ENCODE measurements at places on chromosomes 5 and 9.

- no peak for DNase-seq
These were observed 1.6 kb upstream of the TBC1D13 start for GRCh38 chr9:128785427-128785826.

- peak; percentile 69 for DNase-seq
These were observed 438 bp downstream of the SOX30 start for GRCh38 chr5:157651623-157652376.

GRCh38 chr9:109537288-109537687 is 39.2 kb upstream of the PTPN3 start:
- no peak for DNase-seq

- DNase-seq = no peak
These were observed 8.1 kb downstream of the IDNK start for GRCh38 chr9:83630938-83631457.

DNA sequence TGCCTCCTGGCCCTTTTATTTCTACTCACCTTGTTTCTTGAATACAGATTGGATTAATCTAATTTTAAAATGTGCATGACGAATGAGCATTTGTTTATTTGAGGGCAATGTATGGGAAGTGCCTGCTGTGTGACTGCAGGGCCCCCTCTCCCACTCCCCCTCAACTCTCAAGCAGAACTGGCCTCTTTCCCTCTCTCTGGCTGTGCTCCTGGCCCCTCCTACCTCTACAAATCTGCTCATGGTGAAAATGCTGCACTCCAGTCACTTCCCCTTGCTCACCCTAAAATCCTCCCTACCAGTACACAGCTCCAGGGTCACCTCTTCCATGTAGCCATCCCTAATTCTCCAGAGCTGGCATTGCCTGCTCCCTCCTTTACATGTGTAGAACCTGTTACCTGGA is 17.2 kb upstream of the NDST1 start:
- DNase-seq = no peak

- DNase-seq = no peak
These were observed 20.4 kb upstream of the CYFIP2 start for GRCh38 chr5:157245476-157245875.

DNA sequence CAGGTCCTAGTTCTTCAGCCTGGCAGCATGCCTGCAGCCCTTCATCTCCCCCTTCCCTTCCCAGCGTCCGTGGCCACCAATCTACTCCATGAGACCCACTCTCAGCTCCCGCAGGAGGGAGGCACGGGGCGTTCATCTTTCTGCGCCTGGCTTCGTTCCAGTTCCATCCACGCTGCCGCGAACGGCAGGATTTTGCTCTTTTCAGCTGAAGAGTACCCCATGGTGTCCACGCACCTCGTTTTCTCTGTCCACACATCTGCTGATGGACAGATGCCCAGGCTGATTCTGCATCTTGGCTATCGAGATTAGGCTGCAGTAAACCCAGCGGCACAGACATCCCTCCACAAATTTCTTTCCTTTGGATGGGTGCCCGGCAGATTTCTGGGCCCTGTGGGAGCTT is 30.5 kb upstream of the NKD2 start:
- no peak for DNase-seq

GRCh38 chr9:97570899-97571298 is 62.3 kb downstream of the TSTD2 start:
- no peak for DNase-seq

DNA sequence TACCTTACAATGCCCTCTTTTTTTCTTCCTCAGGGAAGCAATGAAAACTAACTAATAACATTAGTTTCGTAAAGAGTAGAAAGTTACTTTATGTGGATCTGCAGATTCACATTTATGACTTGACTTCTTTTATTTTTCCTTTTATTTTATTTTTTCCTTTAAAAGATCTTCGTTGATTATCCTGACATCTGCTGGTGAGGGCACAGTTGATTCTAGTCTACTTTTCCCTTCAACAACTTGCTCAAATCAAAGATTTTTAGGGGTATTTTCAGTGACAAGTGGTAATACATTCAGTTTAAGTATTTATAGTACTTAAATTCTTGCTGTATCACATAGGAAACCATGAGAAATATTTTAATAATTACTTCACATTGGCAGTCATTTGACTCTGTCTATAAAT is 4.9 kb downstream of the EDIL3 start:
- DNase-seq = no peak

- peak; percentile 82 for DNase-seq
These were observed at the start of gene WHRN for GRCh38 chr9:114505187-114506081. TSS of gene WHRN (minus strand) at chr9:114505473. CDS start at chr9:114504801, 672 bp downstream.

- DNase-seq = no peak
These were observed 1237.5 kb upstream of the CDH9 start for GRCh38 chr5:28275931-28276330.

DNA sequence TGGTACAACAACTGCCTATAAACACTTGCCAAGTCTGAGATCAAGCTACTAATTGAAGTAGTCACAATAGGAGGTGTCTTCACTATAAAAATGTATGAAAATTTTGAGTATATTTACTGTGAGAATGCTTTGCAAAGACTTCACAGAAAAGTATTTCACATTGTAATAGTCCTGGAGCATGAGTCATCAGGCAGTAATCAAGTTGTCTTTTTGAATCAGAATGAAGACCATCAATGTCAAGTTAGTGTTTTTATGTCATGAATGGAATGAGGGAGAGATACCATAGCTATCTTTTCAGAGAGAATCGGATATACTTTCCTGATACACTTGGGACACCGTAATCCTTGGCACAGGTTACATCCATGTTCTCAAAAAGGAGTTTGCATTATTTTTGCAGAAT is 466.9 kb upstream of the ARRDC3 start:
- no peak for DNase-seq

GRCh38 chr5:149765932-149766331 is 35.8 kb downstream of the PPARGC1B start:
- DNase-seq = no peak

DNA sequence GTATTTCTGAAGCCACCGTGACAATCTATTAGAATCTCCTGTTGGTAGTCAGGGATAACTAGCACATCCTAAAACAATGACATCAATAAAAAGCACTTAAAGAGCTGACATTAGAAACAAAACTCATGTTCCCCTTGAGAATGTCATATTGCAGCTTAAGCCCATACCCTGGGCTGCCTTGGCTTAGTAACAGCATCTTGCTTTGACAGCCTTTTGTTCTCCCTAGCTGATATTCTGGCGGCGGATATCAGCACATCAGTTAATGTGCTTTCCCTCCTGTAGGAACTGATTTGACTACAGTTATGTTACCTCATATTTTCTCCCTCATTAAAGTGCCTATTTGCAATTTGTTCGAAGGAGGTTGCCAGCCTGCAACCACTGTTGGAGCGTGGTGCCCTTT is 214.1 kb downstream of the CD180 start:
- no peak for DNase-seq

- DNase-seq = no peak
These were observed 560.6 kb upstream of the CYLC2 start for GRCh38 chr9:102434545-102434944.

GRCh38 chr5:125558466-125558865 is 812.0 kb upstream of the ZNF608 start:
- no peak for DNase-seq

DNA sequence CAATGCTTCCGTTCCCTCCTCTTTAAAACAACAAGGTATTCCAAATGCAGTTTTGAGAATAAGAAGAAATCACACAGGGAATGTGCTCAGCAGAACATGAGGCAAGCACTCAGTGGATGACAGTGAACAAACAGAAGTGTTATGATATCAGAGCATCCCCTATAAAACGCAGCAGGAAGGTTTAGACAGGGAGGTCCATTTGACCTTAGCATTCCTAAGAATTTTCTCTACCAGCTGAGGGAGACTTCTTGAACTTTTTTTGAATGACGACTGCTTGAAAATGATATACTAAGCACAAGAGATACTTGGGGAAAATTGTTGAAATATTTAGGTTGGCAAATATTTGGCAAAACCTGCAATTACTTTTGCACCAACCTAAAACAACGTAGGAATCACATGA is 3.9 kb downstream of the AMACR start:
- no peak for DNase-seq

- DNase-seq = no peak
These were observed 316.5 kb downstream of the ICE1 start for GRCh38 chr5:5738797-5739489.

DNA sequence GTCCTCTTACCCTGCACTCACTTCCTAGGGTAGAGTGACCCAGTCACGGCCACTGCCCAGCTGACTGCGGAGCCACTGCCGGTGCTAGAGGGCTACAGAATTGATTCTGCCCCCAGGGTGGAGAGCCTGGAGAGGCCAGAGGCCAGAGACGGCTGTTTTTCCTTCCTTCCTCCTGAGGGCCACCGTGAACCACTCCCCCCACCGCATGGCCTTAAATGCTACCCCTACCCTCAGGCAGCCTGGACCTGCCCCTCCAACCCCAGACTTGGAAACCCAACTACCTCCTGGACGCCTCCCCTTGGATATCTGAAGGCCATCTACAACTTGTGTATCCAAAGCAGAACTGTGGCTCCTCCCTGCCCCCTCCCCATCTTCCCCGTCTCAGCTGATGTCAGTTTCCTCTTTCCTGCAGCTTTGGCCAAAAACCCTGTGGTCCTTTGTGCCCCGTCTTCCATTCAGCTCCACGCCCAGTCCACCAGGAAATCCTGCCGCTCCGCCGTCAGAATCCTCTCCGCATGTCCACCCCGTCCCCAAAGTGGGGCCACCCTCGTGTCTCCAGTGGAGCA is 16.3 kb downstream of the SH2D3C start:
- no peak for DNase-seq

DNA sequence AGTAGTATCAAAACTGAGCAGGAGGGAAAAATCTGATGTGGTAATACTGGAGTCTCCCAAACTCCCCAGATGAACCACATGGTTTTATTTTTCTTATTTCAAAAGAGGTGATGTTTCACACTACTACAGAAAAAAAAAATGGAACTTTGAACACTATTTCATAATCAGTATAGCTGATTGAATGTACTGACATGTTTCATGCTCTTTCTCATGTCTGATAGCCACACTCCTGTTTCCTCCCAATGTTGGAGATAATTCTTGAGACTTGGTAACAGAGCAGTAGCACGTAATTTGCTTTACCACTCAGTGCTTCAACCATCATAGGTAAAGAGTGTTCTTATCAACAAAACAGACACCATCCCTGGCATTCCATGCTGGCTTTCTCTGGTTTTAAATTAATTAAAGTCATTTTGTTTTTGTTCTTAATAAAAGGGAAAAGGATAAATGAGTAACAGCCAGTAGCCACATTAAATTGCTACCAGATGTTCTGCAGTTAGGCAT is 85.2 kb downstream of the MUSK start:
- DNase-seq = no peak

DNA sequence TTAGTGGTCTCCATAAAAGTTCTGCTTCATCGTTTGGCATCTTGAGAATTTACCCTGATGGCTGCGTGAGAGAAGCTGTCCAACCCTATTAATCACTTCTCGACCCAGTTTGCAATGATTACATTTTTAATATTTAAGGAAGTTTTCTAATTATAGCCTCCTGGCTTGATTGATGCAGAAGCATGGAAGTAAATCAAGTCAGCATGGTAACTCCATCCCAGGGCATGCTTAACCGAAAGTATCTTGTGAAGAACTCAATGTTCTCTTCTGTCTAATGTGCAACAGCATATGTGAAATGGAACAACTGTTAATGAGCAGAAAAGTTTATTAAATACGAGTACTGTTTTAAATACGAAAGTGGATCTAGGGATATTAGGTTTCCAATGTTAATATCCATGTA is 278.9 kb upstream of the CD180 start:
- DNase-seq = no peak

GRCh38 chr9:18037981-18038380 is 436.0 kb upstream of the ADAMTSL1 start:
- no peak for DNase-seq

DNA sequence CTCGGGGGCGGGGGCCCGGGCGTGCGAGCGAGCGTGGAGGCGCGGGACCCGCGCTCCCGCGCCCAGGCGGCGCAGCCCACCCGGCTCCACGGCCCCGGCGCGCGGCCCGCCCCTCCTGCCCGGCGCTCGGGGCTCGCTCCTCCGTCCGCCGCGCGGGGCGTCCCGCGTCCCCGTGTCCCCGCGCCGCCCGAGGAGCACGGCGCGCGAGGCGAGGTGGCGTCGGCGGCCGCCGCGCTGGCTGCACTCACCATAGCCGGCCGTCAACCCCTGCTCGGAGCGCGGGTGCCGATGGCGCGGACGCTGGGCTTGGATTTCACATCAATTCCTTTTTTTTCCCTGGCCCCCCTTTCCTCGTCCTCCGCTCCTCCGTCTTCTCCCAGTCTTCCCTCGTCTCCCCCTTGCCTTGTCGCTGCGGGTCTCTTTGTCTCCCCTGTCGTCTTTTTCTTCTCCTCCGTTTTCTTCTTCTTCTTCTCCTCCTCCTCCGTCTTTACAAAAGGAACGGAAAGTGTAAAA is 494 bp downstream of the PTCH1 start:
- DNase-seq = no peak

DNA sequence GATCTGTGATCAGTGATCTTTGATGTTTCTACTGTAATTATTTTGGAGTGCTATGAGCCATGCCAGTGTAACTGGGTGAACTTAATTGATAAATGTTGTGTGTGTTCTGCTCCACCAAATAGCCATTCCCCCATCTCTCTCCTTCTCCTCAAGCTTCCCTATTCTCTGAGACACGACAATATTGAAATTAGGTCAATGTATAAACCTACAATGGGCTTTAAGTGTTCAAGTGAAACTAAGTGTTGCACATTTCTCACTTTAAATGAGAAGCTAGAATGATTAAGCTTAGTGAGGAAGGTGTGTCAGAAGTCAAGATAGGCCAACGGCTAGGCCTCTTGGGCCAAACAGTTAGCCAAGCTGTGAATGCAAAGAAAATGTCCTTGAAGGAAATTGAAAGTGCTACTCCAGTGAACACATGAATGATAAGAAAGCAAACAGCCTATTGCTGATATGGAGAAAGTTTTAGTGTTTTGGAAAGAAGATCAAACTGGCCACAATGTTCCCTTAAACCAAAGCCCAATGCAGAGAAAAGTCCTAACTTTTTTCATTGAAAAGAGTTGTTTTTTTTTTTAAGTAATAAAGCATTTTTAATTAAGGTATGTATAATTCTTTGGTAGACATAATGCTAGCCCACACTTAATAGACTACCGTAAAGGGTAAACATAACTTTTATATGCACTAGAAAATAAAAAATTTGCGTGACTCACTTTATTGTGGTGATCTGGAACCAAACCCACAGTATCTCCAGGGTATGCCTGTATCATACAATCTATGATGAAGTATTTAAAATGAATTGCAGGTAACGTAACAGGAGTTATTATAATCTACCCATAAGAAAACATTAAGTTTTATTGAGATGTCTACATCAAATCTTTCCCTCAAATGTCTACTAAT is 42.5 kb upstream of the ALDH1A1 start:
- DNase-seq = no peak

DNA sequence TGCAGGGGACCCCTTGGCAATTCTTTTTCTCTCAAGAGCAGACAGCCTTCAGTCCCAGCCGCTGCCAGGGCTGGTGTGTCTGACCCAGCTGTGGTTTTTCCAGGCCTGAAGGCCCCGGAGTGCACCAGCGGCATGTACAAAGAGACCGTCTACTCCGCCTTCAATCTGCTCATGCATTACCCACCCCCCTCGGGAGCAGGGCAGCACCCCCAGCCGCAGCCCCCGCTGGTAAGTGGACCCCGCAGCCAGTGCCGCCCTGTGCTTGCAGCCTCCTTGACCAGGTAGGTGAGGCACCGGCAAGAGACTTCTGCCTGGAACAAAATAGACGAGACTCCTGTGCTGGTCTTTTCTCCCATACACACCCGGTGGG is 1.3 kb downstream of the TCF7 start:
- DNase-seq = no peak

- no peak for DNase-seq
These were observed 87.6 kb downstream of the F2RL2 start for GRCh38 chr5:76535577-76535976.
